Vagina (tissue), 2 donors: ENCODE measurements at places on chromosomes 7 and 10. TPM values are rescaled to one million over a fixed set of nuclear protein-coding genes. Genes with fewer than 3 reads are reported as not detected.

DNA sequence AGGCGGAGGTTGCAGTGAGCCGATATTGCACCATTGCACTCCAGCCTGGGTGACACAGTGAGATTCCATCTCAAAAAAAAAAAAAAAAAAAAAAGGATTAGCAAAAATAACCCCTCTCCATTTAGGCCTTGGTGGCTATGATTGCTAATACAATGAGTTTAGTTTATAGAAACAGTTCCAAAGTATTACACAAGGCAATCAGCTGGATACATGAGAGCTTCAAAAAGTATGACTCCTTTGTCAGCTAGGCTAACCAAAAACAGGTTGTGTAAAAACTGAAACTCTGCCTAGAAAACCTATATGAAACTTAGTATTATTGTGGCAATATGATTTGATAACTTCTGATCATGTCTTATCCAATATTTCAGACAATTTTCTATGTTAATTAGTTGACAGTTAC lies 57.2 kb downstream of the SUGCT start:
- no peak for DNase-seq

DNA sequence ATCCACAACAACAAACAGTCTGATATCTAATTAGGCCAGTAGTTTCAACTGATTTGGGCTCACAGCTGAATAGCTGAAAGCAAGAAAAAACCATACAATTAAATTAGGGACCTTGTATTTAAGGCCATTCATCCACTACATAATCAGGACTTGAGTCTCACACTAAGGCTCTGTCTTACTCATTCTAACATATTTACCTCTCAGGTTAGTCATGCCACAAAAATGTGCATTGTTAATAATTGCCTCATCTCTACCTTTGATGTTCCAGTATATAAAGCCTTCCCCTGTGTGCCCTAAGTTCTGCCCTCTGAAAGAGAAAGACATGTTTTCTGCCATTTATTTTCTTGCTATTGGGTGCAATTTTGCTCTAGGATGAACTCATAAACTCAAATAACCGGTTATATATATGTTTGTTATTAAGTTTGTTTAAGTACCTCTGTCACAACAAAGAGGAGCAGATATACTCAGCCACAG lies 5.3 kb upstream of the C1GALT1 start:
- no peak for DNase-seq

- DNase-seq: no peak
These were observed 84.8 kb upstream of the CCDC6 start for GRCh38 chr10:59991117-59991516.

- peak; percentile 67 for DNase-seq
These were observed 22.5 kb downstream of the ADCY1 start for GRCh38 chr7:45596665-45597095.

GRCh38 chr7:152987656-152988055 lies 228.1 kb downstream of the ACTR3B start:
- no peak for DNase-seq

GRCh38 chr7:121547544-121548092 lies 151.5 kb upstream of the FAM3C start:
- DNase-seq: no peak

DNA sequence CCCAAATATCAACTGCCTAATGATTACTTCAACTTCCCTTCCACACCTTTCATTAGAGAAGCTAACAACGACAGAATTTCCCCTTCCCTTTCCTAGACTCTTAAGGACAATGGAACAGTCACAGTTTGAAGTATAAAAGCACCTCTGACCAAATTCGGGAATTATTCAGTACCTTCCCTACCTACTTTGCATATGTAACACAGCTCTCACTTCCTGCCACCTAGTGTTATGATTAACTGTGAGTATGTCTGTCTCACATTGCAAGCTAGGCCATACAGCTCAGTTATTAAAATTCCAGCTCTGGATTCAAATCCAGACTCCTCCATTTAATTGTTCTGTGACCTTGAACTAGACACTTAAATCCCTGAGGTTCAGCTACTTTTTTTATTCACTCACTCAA lies 44.8 kb upstream of the HPSE2 start:
- DNase-seq: no peak

DNA sequence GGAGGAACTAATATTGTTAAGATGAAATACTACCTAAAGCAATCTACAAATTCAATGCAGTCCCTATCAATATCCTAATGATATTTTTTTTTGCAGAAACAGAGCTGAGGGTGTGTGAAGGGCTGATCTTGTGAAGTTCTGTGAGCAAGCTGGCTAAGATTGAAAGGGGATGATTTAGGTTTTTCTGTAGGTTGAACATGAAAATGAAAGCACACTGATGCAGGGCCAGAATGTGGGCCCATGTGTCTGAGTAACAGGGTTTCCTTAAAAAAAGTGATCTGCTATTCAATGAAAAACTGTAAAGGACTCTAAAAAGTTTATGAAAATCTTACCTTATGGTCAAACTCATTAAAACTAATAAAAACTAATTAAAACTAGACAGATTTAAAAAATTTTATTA lies 47.4 kb downstream of the GRB10 start:
- DNase-seq: no peak

ANKRD30A gene
- total RNA-seq: not detected

CYP51A1 gene
- 39.0 TPM for total RNA-seq

GSTK1 gene
- 127 TPM for total RNA-seq

ELN gene
- 38.3 TPM for total RNA-seq

SPDYE2 gene
- total RNA-seq: not detected

COL13A1 gene
- not detected for total RNA-seq

AGAP6 gene
- total RNA-seq: 12.0 TPM

SRRM3 gene
- 9.8 TPM for total RNA-seq
